ENCODE measurements at places on chromosomes 12 and 14.

- no peak for DNase-seq
These were observed 5.4 kb downstream of the KIF26A start for GRCh38 chr14:104143521-104144452.

- no peak for DNase-seq
These were observed 160.9 kb upstream of the EEA1 start for GRCh38 chr12:93089805-93090569.

GRCh38 chr14:25044106-25044698 is 5.7 kb downstream of the STXBP6 start:
- no peak for DNase-seq

DNA sequence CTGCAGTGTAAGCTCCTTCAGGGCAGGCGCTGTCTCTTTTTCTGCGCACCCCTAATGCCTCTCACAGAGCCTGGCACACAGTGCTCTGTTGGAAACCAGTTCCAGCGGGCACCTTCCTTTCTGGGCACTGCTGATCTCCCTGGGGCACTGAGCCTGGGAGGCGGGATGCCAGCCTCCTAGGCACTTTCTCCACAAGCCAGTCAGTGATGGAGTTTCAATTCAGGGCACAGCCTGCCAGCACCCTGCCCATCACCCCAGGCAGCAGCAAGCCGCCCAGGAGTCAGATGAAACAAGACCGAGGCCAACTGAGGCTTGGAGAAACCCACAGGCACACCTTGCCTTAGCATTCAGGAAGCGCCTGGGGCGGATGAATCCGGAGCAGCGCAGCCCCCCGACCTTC is 5.7 kb upstream of the CTDSP2 start:
- DNase-seq, result no peak

DNA sequence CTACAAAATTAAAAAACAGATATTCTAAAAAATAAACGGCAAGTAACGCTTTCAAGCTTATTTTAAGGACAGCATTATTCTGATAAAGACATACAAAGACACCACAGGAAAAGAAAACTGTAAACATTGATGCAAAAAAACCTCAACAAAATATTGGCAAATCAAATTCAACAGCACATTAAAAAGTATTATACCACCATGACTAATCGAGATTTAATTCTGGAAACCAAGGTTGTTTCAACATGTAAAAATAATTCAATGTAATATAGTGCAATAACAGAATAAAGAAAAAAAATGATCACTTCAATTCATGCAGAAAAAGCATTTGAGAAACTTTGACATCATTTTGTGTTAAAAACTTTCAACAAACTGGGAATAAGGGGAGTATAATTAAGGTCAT is 1323.2 kb downstream of the FSCB start:
- no peak for DNase-seq

DNA sequence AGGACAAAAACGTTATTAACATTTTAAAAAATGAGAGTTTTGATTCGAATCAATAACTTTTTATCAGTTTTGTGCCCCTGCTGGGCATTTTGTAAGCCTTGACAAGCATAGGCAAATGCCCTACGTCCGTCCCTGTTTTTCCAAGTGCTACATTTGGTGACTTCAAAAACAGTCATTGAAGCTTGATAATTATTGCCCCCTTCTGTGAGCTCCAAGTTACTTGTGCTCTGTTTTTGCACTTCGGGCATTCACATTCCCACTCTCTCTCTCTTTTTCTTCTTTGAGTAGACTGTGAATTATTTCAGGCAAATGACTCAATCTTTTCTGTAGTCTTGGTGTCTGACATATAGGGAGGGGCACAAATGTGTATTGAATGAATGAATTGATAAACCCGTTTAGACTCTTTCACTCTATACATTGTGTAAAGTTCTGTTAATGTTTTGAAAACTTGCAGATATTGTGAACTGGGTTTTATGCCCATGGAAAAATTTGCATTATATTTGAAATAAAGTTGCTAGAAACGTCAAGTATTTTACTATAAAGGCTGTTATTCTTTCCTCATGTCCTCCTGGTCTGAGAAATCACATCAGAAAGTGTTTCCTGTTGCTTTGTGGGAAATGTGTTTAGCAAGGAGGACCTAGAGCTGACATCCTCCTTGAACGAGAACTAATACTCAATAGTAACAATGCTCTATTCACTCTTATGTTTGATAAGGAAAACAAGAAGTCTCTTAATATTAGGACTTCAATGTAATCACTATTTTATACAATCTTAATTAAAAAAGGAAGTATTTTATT is 1.4 kb downstream of the APAF1 start:
- DNase-seq, result no peak

- DNase-seq, result no peak
These were observed 7.9 kb upstream of the GNG2 start for GRCh38 chr14:51852541-51852940.

DNA sequence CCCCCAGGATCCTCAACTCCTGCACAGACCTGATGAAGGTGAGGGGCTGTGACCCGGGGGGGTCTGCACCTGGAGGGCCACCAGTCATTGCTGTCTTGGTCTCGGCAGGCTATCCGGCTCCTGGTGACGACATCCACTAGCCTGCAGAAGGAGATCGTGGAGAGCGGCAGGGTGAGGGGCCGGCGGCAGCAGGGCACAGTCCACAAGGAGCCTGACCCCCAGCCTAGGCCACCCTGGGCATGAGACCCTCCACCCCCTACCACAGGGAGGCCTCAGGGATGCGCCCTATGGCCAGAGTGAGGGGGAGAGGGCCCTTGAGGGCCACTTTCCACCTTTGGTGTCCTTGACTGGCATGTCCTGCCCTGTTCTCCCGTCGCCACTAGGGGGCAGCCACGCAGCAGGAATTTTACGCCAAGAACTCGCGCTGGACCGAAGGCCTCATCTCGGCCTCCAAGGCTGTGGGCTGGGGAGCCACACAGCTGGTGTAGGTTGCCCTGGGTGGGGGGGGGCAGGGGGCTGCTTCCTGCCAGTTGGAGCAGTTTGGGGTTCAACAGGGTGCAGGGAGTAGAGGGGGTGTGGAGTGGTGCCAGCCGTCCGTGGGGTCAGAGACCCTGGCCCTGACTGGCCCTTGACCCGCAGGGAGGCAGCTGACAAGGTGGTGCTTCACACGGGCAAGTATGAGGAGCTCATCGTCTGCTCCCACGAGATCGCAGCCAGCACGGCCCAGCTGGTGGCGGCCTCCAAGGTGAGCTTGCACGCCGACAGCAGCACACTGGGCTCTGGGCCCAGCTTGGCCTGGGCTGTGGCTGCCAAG is 25.0 kb downstream of the HIP1R start:
- peak; percentile 75 for DNase-seq

DNA sequence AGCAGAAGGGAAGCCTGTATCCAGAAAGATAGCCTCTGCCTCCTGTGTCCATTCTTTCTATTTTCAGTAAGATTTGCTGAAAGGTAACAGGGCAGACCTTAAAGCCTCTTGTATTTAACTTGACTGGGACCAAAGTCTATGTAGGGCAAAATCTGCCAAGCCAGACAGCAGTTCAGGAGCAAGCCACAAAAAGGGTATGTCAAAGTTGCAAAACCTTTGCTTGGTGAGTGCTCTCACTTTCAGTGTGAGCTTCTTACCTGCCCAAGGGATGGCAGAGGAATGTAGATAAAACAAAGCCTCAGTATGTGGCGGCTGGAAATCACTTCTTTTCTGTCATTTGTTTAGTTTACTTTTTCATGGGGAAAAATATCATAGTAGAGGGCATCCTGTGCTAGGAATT is 63.1 kb downstream of the PLEKHG7 start:
- DNase-seq, result no peak

- no peak for DNase-seq
These were observed 15.2 kb upstream of the RXYLT1 start for GRCh38 chr12:63764481-63764880.

DNA sequence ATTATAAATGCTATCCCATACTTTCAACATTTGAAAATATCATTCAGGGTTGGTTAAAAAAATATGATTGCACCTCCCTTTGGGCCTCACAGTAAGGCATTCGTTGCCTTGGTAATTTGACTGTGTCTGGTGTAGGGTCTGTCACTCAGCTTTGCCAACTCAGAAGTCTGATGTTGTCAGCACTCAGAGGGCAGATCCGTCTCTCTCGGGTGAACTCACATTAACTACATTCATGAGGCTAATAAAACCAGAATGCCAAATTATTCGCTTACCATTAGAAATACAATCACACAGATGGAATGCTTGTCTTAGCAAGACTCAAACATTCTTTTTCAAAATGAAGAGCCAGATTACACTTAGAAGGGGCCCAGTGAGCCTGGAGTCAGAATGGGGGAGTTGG is 53.0 kb downstream of the NPAS3 start:
- no peak for DNase-seq

DNA sequence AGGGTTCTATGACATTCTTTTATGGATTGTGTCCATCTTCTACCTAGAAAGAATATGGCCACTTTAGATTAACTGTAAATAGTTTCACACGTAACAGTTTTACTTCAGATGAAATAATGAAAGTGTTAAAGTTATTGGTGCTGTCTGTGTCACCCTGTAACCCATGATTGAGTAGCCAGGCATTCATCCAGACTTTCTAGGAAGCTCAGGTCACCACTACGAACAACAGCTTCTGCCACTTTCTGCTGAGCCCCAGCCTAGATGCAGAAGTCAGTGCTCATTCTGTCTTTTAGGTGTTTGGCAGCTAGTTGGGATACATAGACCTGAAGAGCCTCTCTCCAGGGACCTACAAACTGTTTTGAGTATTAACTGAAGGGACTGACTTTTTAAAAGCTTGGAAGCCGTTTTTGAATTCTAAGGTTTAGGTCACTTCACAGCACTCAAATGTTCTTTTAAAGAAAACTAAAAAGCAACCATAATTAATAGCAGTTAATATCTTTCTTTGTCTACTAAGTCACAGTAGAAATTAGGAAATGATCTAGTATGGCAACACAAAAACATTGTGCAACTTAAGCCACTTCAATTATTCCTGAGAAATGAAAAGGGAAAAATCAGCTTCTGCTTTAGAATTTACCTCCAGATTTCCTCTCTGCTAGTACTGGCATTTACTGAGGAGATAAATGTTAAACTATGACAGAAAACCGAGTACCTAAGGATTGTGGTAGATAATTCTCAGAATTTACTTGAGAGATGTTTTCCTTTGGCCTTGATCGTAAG is 266.9 kb downstream of the CCDC91 start:
- no peak for DNase-seq

- DNase-seq, result no peak
These were observed 177.4 kb upstream of the HIF1A start for GRCh38 chr14:61517911-61518384.

- no peak for DNase-seq
These were observed 288.6 kb downstream of the AACS start for GRCh38 chr12:125353871-125354270.

GRCh38 chr14:101009531-101009930 is 106.0 kb upstream of the RTL1 start:
- DNase-seq, result no peak

- no peak for DNase-seq
These were observed 8.1 kb downstream of the MMP14 start for GRCh38 chr14:22844221-22845102.

DNA sequence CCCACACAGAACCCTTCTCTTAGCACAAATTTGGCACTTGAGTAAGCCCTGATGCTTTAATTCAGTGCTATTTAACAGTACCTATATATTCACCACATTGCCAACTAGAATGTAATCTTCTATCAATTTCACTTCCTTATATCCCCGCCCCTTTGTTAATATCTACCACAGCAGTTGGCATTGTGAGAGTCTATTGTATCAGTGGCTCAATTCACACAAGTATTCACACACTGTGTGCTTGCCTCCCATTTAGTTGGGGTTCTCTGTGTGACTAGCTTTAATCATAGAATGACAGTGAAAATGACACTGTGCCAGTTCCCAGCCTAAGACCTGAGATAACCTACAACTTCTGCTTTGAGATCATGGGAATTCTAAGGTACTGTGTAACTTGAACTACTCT is 103.1 kb downstream of the SEC23A start:
- DNase-seq, result no peak

DNA sequence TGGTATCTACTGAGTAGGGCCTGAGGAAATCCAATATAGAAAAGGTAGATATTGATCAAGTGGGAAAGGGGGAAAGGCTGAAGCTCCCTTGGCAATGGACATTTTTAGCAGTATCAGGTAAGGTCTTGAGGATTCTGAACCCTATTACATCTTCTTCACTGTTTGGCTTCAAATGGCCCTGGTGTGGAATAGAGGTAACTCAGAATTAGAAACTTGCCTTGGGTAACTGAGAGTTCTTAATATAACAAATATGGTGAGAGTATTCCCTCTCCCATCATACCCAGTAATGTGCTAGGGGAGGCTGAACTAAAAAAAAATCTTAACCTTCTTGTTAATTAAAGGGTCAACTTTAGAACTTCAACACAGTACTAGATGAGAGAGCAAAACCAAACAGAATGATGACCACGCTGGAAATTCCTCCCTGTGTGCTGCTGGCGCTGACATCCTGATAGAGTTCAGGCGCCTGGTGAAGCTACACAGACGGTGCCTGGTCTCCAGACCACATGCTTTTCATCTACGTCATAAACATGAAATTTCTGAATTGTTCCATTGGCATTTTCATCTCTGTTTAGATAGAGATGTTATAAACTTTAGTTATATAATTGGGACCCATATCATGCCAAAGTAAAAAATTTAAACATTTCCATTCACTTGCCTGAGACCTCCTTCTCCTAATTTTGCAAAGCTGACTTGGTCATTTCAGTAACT is 128.3 kb downstream of the AKAP6 start:
- DNase-seq, result no peak

- DNase-seq, result no peak
These were observed 29.0 kb upstream of the AMN start for GRCh38 chr14:102893452-102893851.

GRCh38 chr12:88327276-88327675 is 185.2 kb downstream of the TMTC3 start:
- no peak for DNase-seq

GRCh38 chr12:59763835-59764234 is 168.0 kb downstream of the SLC16A7 start:
- no peak for DNase-seq

- DNase-seq, result no peak
These were observed 5.7 kb downstream of the DNAJC22 start for GRCh38 chr12:49352351-49352750.

- no peak for DNase-seq
These were observed 211.0 kb downstream of the TMEM117 start for GRCh38 chr12:44046732-44047417.
